ENCODE measurements at places on chromosomes 4 and X. TPM values are rescaled to one million over a fixed set of nuclear protein-coding genes. Genes with fewer than 3 reads are reported as not detected.

- DNase-seq, result no peak
These were observed 18.5 kb upstream of the KDR start for GRCh38 chr4:55143858-55144257.

- no peak for DNase-seq
These were observed 22.9 kb upstream of the FAT1 start for GRCh38 chr4:186746581-186746980.

- DNase-seq, result no peak
These were observed 87.7 kb upstream of the MAGEA4 start for GRCh38 chrX:151825007-151825406.

The P2RY10 gene
- total RNA-seq, result 28.8 TPM

All from spleen (tissue), 13 donors.